ENCODE measurements at places on chromosomes 2 and 18.

- ATAC-seq, result no peak
These were observed 319.3 kb downstream of the PTPRM start for GRCh38 chr18:7886436-7886835.

- no peak for ATAC-seq
These were observed 389.5 kb downstream of the RND3 start for GRCh38 chr2:150097901-150098531.

DNA sequence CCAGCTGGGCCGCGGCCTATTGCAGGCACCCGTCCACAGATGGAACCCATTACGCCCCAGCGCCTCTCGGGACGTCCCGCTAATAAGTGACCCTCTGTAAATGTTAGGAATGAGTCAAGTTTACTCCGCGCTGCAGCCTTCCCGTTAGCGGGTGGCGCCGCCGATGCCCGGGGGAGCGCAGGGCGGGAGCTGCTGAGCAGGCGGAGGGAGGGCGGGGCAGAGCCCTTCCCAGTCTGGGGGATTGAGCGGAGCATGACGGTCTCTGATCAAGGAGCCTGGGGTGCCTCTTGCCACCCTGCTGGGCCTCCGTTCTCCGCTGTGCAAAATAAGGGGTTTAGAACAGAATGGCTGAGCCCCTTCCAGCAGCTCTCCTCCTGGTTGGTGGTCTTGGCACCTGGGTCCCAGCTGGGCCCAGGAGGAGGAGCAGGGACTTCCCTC, 10.5 kb downstream of the CROCC2 start:
- peak; percentile 71 for ATAC-seq

DNA sequence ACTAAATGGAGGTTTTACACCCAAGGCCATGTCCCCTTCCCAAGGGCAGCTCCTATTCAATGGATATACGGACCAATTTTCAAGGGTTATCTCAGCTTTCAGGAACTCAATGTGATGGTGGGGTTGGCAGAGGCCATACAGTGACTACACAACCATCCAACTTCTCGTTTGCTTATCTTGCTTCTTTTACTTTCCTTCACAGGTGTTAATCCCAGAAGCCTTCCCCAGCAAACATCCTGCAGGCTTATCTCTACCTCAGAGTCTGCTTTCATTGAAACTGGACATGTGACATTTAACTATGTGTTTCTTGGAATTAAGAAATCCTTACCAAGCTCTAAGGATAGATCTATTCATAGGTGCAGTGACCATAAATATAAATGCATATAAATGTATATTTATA, 443.8 kb upstream of the CDH20 start:
- no peak for ATAC-seq

- ATAC-seq, result peak; percentile 95
These were observed 23.3 kb upstream of the MC5R start for GRCh38 chr18:13800505-13801259.

- no peak for ATAC-seq
These were observed 350.5 kb downstream of the KIAA1328 start for GRCh38 chr18:37179384-37179783.

DNA sequence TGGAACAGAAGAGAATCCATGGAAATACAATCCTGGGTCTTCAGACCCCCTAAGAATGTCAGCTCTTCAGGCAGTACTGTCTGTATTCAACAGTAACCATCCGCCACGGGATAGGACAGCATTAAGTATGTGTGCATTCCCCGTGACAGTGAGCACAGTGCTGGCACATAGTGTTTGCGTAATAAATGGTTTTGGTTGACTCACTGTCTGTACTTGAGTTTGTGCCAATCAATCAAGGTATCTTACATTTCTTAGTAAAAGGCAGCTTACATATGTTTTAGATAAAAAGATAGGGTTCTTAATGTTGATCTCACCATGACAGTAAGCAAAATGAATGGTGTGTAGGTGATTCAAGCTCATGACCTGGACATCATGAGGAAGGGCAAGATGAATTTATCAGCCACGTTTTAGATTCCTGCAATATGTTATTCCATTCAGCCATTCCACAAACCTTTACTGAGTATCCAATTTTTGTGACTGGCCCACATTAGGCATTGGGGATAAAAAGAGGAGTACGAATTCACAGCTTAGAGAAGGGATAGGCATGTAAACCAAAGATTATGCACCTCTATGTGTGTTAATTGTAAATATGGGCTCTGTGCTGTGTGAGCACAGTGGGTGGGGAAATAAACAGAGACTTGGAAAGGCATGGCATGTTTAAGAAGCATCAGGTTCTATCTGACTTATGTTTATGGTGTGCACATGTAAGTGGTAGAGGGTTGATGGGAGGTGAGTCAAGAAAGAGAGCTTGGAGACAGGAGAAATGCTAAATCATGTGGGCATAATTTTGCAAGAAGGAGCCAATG, 258.8 kb downstream of the SLC8A1 start:
- peak; percentile 89 for ATAC-seq

GRCh38 chr2:2826209-2826551, 495.1 kb upstream of the MYT1L start:
- no peak for ATAC-seq
